Left renal pelvis (tissue), 4 donors: ENCODE measurements at places on chromosomes 1 and 21.

GRCh38 chr1:93690921-93691789 lies 9.5 kb upstream of the BCAR3 start:
- DNase-seq, result no peak

DNA sequence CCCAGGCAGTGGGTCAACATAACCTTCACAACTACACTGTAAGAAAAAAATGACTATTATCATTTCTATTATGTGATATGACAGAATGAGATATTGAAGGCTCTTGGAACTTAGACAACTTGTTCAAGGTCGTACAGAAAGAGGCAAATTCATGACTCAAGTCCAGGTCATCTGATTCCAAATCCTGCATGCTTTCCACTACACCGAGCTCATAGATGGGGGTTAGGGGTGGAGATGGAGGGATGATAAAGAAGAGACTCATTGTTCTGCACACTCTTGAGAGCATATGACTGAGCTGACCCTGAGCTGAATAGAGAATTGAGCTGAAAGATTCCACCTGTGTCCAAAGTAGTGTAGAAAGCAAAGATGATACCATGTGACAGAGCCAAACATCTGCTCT lies 2.8 kb downstream of the FCRL6 start:
- no peak for DNase-seq

GRCh38 chr1:154945160-154945961 lies 8.8 kb upstream of the PMVK start:
- no peak for DNase-seq

GRCh38 chr1:220076861-220077762 lies 12.5 kb downstream of the BPNT1 start:
- DNase-seq, result no peak
